ENCODE measurements at places on chromosomes 3 and 15.

DNA sequence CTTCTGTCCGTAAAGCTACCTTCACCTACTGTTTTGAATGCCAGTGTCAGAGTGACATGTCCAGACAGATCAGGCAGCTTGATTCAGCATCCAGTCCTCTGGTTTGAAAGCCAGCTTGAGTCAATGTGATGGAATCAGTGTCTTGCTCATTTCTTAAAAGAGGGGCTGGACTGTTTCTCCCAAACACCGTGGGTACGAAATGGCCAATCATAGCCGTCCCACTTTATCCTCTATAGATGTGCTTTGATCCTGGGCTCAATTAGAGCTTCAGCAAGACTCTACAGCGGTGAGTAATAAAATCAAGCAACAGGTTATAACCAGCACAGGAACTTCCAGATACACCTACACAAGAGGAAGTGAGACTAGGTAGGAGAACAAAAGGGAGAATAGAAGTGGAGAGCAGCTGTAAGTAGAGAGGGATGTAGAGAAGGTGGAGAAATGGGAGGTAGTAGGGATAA, 17.0 kb upstream of the OR5K1 start:
- no peak for DNase-seq

DNA sequence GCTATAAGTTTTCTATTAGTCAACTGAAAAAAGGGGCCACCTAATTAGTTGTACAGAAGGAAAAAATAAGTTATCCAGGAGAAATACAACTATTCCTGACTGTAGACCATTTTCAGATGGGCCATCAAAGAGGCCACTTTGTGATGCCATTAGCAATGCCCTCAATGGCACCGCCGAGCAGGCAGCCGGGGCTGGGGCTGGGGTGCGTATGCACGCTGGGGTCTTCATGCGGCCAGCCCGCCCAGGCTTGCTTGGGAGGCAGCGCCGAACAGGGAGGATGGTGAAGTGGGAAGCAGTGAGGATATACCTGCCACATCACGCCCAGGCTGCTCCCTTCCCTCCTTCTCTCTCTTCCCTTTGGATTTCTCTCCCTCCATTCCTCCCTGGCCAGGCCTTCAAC, 128.4 kb downstream of the XXYLT1 start:
- no peak for DNase-seq

DNA sequence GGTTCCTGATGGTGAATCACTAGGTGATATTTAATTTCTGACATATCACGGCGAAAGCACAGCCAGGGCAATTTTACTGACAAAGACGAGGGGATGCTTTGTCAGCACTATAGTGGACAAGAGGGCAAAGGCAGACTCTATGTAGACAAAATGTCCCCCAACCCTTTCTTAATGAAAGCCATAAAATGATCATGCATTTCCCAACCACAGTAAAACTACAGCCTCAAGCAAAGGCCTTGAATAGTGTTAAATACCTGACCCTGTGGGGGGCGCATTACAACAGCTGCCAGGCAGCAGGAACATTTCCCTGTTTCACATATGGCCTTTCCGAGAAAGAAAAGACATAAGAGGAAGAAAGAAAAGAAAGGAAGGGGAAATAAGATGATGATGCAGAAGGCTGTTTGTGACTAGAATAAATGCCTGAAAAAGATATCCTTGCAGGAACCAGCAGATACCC, 49.5 kb downstream of the GLDN start:
- DNase-seq, result no peak

- no peak for DNase-seq
Measured at GRCh38 chr15:67006083-67007065, 59.0 kb upstream of the SMAD3 start.

GRCh38 chr3:113898892-113899291, 48.9 kb upstream of the ZDHHC23 start:
- no peak for DNase-seq

DNA sequence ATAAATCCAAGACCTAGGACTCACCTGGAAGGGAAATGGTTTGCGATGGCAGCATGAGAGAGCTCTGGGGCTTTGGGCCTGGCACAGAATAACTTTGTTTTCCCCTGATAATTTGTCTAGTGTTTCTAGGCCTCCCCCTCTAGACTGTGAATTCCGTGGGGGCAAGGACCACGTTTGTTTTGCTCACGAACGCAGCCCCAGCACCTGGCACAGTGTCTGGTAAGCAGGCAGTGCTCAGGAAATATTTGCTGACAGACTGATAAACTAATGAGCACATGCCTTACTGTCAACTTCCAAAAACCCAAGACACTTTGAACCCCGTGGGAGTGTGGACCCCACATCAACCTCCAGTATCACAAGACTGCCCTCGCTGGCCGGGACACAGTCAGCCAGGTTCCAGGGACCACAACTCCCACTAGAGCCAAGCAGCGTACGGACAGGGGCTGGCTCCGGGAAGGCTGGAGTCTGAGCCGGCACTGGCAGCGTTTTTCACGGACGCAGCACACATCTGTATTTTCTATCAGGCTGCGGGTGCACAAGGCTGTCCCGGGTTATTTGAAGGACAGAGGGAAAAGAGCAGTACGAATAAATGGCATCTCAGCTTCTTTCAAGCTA, 146.5 kb downstream of the XXYLT1 start:
- no peak for DNase-seq

DNA sequence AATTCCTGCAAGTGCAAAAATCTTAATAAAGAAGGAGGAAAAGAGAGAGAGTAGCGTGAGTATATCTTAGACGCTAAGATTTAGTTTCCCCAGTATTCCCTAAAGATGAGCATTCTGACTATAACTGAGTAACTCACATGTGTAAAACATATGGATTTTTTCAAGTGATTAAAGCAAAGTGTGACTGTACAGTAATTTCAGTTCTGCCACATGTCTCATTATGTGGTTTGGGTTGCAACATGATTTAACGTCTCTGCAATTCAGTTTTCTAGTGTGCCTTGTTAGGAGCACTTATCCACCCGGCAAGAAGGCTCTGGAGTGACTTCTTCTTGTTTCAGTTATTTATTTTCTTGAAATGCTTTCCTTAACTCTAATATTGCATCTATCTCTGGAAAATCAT, 514.1 kb downstream of the ROBO1 start:
- DNase-seq, result no peak

- DNase-seq, result no peak
Measured at GRCh38 chr3:121736112-121736511, 13.4 kb downstream of the GOLGB1 start.

- DNase-seq, result no peak
Measured at GRCh38 chr15:74768771-74769342, 13.0 kb upstream of the CSK start.

DNA sequence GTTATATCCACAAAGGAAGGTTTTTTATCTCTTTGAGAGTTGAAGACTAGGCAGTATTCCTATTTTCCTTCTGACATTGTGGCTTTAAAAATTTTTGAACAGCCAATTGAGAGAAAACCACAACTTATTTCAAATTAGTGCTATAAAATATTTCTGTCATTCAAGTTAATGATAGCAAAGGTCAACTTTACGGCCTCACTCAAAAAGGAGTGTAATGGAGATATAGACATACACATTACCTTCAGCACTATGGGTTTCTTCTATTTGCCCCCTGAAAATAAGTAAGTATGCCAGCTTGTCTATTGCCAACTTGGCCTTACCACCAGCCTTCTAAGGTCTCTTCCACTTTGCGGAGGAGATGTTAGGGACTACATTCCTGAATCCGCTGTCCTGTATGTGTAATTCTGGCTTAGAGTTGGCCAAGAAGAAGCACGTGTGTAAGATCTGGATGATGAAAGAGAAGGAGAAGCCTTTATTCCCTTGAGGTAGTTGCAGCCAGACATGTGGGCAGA, 44.1 kb upstream of the KBTBD8 start:
- DNase-seq, result no peak

DNA sequence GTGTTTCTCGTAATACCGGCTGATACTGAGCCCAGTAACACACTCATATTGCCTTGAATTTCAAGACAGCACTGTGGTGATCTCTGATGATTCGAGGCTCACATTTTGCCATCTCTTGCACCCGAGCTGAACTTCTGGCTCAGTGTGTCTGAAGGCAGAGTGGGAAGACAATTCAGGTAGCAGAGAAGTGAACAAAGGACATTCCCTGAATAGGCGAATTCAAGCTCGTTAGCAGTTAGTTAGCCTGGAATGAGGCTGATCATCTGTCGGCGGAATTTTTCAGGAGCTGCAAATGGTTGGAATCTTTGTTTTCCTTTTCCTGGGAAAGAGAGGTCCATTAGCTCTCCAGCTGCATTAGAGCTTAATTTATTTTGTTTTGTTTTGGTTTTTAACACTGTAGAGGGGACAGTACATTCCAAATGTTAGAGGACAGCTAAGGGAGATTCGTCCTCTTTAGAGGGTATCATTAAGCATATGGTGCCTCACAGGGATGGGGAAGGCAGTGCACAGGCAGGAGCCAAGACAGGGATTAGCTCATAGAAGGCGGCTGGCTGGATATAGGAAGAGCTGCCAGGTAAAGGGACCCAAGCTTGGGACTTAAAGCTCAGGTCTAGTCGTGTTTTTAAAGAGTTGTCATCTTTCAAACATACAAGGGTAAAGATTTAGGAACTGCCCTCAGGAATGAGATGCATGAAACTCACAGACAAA, 119.7 kb upstream of the DLG1 start:
- no peak for DNase-seq

DNA sequence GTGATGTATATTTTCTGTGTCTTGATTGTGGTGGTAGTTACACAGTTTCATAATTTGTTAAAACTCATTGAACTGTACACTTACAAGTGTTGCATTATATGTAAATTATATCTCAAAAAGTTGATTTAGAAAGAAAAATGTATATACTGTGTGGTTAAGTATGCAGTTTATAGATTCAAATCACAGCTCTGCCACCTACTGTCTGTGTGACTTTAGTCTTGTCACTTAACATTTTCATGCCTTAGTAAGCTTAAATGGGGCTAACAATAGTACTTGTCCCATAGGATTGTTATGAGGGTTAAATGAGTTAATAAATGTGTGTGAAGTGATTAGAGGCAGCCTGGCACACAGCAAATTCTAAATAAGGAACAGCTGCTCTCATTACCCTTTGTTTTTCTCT, 120.9 kb upstream of the P2RY1 start:
- DNase-seq, result no peak

DNA sequence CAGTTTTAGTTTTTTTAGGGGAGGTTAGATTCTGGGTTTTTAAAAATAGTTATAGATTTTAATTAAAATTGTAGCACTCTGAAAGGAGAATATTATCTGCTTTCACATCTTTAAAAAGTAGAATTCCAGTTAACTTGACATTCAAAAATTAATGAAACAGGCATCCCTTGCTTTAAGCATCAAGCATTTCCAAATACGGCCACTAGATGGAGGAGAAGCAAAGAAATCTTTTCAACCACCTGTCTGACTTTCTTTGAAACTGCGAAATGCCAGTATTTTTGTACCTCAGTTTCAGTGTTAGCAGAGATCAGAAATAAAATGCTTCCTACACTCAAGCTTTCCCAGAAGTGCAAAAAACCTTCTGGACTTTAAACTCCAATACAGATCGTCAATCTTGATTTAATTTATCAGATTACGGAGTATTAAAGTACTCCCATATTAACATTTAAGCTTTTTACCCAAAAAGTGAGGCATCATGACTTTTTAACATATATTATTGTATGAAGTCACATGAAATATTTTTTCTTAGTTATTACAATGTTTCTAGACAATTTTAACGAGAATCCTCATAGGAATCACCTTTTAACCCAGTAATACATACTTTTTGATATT, 153.3 kb downstream of the P3H2 start:
- no peak for DNase-seq

DNA sequence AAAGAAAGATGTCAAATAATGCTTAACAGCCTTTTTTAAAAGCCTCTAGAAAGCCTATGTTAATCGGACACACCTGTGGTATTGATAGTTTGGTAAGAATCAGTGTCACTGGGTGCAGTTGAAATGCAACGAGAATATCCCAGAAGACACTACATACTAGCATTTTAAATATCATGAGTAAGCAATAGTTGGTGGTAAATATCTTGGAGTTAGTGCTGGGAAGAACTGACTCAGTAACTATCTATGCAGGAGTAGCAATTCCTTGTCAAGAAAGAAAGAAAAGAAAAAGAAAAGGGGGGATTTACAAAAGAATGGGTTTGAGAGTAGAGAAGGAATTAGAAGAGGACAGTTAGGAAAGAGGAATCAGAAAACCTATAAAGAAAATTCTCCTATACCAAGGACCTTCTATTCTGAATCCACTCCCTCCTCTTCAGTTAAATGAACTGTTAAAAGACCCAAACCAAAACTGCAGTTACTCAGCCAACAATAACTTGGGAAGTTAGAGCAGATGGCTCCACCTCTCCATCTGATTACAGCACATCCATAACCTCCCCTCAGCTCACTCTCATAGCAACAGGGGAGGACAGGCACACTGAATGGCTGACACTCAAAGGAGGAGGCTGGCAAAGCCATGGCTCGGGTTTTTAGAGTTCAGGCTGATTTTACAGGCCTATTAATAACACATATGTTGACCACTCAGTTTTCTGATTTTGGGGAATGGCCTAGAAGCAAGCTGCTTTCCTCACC, 207.6 kb upstream of the MDFIC2 start:
- DNase-seq, result no peak

DNA sequence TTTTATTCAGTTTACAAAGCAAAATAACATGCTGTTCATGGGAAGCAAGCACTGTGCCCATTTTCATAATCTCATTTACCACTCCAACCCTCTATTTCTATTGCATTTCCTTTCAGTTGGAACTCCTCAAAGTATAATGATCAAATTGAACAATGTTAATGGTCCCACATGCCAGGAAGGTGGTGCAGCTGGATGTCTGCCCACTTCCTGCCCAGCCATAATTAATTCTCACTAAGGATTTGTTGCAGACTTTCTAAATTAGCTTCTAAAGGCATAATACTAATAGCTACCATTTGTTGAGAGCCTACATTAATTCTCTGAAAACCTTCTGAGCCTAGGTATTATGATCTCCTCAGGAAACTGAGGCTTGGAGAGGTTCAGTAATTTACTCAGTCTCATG, 316.1 kb upstream of the TPM1 start:
- DNase-seq, result no peak
